ENCODE measurements at places on chromosomes 3 and 15. TPM values are rescaled to one million over a fixed set of nuclear protein-coding genes. Genes with fewer than 3 reads are reported as not detected.

IL17RE gene
- total RNA-seq = 0.43 TPM

CD80 gene
- total RNA-seq = 2.0 TPM

SLC22A13 gene
- total RNA-seq = 2.6 TPM

CKMT1B gene
- total RNA-seq = not detected

CCK gene
- total RNA-seq = 1.4 TPM

UQCC5 gene
- 23.0 TPM for total RNA-seq

NPAP1 gene
- 8.6 TPM for total RNA-seq

AHSG gene
- total RNA-seq = 1.6 TPM

C15orf62 gene
- 0.24 TPM for total RNA-seq

CLDN18 gene
- total RNA-seq = 1.7 TPM

MINAR1 gene
- 1.0 TPM for total RNA-seq
